ENCODE measurements at places on chromosomes 11 and 22. TPM values are rescaled to one million over a fixed set of nuclear protein-coding genes. Genes with fewer than 3 reads are reported as not detected.

The MAPK8IP2 gene
- total RNA-seq = 34.9 TPM

DNA sequence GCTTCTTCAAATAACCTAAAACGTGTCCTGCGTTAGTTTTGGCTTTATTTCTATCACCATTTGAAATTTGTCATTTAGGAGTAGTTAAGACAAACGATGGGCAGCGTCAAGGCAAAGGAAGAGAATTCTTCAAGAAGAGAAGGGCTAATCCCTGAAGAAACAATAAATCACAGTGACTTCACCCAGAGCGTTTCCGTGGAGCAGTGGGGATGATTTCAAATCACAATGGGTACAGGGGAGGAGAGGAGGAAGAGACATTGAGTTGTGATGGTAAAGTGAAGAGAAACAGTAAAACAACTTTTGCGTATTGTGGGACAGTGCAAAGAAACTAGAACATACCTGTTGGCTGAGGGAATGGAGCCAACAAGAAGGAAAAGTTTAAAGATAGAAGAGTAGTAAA is 9.7 kb downstream of the PDGFD start:
- no peak for DNase-seq

GRCh38 chr11:7170431-7170830 is 81.3 kb upstream of the SYT9 start:
- no peak for DNase-seq

DNA sequence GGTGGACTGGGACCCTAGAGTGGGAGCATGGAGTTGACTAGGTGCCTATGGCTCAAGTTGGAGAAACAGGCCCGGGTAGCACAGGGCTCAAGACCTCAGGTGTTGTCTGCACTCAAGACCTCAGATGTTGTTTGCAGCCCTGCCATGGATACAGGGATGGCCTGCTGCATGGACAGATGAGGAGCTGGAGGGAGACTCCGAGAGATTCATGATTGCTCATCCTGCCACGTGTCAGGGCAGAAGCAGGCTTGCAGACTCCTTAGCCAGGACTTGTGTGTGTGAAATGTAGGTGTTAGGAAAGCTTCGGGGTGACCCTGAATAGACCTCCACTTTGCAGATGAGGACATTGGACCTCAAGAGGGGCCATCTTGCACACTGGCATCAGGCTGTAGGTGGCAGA is 921 bp downstream of the CCDC116 start:
- DNase-seq = no peak

DNA sequence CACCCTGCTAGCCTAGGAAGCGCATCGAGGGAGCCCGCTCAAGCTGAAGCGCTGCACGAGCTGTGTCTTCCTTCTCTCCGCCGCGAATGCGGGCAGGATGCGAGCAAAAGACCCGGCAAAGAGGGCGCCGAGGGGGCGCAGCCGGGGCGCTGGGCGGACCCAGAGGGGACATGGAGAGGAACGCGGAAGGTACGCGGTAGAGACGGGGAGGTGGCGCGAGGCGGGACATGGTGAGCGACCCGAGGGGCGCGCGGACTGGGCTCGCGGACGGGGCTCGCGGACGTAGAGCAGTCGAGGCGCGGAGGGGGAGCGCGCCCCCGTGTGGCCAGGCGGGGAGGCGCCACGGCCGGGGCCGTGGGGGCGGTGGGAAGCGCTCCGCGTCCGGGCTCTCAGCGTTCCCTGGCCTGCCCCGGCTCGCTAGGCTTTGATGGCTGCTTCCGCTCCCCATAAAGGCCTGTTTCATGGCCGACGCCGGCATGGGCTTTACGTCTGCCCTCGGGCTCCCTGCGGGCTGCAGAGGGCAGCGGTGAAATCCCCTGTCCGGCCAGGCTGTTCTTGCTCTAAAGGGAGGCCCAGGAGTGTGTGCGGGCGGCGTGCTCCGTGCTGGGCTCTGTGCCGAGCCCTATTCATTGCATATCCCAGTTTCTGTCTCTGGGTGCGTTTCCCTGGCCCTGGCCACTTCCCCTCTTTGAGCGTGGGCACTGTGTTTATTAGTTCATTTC is 31.2 kb upstream of the TRIM29 start:
- DNase-seq = peak; percentile 81

The OR51E2 gene
- total RNA-seq = not detected

- DNase-seq = no peak
These were observed 32.2 kb downstream of the ELMOD1 start for GRCh38 chr11:107623183-107623582.

- no peak for DNase-seq
These were observed 412.7 kb downstream of the SOX6 start for GRCh38 chr11:15943418-15944197.

DNA sequence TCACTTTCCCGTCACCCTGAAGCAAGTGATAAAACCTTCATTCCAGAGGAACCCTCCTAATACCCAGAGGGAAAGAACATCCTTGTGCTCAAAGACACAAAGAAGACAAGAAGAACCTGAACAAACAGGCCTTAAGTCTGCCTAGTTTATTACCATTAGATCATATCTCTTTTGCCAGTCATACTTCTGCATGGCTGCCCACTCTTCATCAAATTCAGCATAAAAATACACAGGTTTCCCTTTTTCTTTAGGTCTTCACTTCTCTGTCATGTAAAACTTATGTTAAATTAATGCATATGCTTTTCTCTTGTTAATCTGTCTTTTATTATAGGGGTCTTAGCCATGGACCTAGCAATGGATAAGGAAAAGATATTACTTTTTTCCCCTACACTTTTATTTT is 459.7 kb downstream of the DLG2 start:
- DNase-seq = no peak

The CLTCL1 gene
- 54.4 TPM for total RNA-seq

DNA sequence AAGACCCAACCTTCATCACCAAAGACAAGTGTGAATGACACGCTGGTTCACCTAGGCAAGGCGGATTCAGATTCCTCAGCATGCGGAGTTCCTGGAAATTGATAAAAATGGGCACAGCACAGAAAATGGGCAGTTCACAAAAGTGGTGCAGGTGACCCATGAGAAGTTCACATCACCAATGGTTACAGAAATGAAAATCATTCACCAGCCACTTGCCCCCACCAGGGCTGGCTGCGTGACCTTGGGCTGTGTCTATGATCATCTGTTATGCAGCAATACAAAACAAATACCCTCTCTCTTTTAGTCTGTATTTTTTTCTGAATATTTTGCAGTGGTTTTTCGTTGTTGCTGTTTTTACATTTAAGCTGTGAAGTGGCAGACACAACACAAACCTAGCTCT is 415.9 kb downstream of the TBC1D22A start:
- no peak for DNase-seq

The OR52I2 gene
- not detected for total RNA-seq

DNA sequence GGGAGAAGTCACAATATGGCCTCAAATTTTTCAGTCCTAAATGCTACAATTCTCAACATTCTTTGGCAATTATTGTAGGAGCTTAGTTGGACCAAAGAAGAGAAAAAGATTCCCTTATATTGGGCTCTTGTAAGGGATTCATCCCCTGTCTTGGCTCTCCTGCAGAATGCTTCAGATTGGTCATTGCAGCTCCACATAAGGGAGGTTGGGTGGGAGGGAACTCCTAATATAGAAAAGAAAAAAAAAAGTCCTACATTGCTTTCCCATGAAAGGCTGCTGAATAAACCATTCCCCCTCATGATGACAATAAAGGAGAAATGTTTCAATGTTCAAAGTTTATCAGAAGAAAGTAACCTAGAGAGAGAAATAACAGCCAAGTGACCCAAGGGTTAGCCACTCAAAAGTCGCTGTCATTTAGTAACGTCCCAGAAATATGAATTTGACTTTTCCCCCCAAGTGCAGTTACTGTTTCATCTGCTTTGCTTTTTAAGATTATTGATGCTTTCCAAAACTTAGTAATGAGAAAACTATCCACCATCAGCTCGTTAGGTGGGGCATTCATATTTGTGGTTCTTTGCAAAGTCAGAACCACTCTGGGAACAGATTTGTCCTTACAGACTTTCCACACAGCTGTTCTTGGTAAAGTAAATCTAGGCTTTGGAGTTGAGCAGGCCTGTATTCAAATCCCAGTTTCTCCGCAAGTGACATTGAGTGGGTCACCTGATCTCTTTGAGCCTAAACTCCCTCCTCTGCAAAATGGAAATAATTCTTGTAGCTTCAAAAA is 5.0 kb upstream of the SLC1A2 start:
- DNase-seq = no peak

GRCh38 chr22:21937041-21937820 is 15.4 kb downstream of the PPM1F start:
- no peak for DNase-seq

GRCh38 chr11:64644647-64645275 is 53.7 kb downstream of the SLC22A12 start:
- no peak for DNase-seq

The TP53AIP1 gene
- total RNA-seq = 1.8 TPM

The MS4A4A gene
- 11.0 TPM for total RNA-seq

DNA sequence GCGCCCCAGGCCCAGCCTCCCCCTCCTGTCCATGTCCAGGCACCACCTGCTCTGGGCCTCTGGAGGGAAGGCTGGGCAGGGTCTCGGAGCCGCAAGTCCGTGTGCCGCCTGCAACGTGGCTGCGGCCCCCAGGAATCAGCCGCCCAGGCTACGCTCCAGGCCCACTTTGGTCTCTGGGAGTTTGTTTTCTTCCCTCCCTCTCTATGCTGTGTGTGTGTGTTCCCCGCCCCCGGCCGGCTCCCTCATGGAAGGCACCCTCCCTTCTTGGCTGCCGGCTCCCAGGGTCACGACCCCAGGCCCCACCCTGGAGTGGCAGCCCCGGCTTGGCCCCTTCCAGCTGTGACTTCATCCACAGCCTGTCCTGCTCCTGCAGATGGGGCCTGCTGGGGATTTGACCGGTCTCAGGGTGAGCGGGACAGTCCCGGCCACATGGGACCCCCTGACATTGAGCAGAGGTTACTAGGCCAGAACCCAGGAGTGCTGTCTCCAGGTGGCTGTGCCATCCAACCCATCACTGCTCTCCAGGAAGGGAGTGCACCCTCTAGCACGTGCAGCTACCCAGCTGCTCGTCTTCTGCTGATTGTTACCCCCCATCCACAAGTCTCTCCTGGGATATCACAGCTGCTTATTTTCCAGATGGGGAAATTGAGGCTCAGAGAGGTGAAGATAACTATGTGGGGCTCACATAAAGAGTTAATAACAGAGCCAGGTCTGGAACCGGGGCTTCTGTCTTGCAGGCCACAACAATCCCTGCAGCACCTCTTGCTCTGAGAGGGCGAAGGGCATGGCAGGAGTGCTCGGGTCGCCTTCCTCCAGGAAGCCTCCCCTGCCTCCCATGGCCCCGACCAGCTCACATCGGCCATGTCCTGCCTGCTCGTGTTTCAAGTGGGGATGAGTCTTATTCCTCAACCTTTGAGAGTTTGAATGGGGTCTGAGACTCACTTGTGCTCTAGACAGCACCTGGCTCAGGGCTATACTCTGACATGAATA is 2.8 kb upstream of the LIF start:
- DNase-seq = peak; percentile 42

The ST13 gene
- total RNA-seq = 139 TPM

DNA sequence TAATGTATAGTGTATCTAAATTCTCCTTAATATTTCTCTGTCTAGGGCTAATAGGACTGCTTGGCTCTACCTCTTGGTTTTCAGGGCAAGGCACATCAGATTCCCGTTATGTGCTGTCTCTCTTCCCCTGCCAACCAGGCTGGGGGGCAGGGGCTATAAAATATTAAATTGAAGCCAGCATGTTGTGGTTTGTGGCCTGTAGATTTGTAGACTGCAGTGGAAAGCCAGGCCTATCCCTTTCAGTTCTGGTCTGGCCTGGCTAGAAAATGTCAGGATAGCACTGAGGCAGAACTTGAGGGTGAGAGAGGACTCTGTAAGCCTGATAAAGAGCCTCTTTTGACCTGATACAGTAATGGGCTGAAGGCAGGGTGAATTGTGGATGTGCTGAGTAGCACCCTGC is 14.4 kb upstream of the GRK2 start:
- no peak for DNase-seq

The OR51B5 gene
- total RNA-seq = 2.7 TPM

- DNase-seq = no peak
These were observed 10.4 kb downstream of the P2RY2 start for GRCh38 chr11:73228268-73229134.

DNA sequence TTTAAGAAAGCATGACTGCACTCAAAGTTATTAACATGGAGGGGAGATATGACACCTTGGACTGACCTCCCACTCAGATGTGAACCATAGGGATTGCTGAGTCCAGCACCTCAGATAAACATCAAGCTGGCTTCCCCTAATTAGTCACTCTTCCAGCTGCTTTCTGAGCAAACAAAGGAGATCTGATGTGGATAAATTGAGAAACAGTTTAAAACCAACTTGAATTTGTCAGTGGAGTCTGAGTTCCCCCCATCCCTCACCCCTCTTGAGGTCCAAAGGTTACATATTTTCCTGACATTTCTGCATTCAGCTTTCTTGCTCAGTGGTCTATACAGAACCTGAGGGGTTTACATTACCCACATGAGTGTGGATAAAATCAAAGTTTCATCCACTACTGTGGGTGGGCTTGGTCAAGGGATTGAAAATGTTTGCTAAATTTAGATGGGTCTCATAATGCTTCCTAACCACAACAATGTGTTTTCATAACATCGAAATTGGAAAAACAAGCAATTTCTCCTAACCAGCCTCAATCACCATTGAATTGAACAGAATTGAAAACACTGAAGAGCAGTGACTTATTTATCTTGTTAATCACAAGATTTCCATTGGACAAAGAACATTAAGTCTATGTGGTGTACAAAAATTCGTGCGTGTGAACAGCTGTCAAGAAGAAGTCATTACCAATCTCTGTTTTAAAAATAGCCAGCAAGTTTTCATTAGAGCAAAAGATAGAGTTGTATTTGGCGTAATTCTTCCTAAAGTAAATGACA is 292.3 kb downstream of the METTL15 start:
- DNase-seq = no peak

GRCh38 chr11:93216511-93217101 is 18.8 kb upstream of the SLC36A4 start:
- DNase-seq = no peak

DNA sequence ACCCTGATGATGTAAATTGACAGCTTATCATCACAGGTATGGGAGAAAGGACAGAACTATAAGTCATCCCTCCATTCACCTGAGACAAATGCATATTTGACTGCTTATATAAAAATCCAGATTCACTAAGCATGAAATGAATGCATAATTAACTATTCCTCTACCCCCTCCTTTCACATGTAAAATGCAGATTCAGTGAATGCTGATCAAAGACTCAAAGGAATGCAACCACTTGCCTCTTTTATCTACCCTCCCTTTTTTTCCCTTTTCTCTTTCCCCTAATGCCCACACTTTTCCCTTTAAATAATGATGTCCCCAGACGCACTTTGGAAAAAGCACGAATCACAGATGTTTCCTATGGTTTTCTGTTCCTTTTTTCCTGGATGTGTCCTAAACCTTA is 4.5 kb upstream of the PLAAT4 start:
- no peak for DNase-seq

Measured in testis (tissue), 5 donors.